Kidney (tissue), 22 donors: ENCODE measurements at places on chromosomes 6 and 20. TPM values are rescaled to one million over a fixed set of nuclear protein-coding genes. Genes with fewer than 3 reads are reported as not detected.

HMGN3 gene
- total RNA-seq: 110 TPM

COL9A1 gene
- total RNA-seq: 0.22 TPM

HLA-DOB gene
- 6.1 TPM for total RNA-seq

EFCAB8 gene
- 0.13 TPM for total RNA-seq

OR2H1 gene
- total RNA-seq: not detected

DNA sequence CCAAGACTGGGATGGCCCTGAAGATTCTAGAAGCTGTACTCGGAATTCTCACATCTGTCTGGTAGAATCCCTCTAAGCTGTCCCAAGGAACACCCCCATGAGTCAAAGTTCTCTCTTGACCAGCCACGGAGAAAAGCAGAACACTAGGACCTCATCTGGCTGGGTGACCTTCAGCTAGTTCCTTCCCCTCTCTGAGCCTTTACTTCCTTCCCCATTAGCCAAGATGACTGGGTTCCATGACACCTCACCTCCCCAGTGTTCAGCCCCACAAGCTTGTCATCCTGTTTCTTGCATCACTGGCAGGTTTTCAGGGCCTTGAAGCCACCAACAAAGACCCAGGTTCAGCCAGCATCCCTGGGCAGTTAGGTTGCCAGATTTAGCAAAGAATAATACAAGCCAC is 47.8 kb downstream of the MAFB start:
- H3K36me3 ChIP-seq: no peaks in the 10 kb centered on the region
- DNase-seq: no peak
- H3K27ac ChIP-seq: no peak overlapping the region
- H3K4me3 ChIP-seq: no peak overlapping the region

GRCh38 chr6:15921243-15921642 is 207.6 kb upstream of the MYLIP start:
- no peak for DNase-seq
- no peaks in the 10 kb centered on the region for H3K36me3 ChIP-seq
- H3K27me3 ChIP-seq: no peaks in the 10 kb centered on the region
- H3K4me3 ChIP-seq: no peak overlapping the region

DNA sequence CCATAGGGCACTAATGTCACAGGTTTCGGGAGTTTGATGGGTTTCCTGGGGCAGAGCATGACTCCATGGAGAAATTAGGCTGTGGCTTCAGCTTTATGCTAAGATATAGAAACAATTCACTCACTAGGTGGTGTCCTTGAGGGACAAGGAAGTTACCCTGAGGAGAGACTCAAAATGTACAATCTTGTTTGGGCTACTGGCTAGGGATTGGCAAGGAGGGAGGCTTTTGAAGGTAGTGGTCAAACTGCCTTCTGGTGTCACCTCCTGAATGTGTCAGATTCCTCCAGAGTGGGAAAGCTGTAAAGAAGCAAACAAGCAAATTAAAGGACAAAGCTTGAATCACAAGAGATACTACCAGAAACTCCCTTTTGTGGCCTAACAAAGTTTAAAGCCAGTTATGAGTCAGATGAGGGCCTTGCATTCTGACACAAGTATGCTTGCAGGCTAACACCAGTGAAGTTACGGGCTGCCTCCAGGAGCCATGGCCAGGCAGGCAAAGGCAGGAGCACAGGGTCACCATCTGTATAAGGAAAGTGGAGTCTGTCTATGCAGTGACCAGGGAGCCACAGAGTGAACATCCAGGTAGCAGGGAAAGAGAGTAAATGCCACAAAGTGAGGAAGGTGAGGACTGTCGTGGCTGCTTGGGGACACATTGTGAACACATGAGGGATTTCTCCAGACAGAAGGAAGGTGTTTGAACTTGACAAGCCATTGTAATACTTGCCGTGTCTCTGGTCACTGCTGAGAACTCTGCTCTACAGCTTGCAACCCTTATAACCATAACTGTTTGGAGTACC is 107.7 kb upstream of the DTNBP1 start:
- H3K36me3 ChIP-seq: no peaks in the 10 kb centered on the region
- no peak overlapping the region for H3K4me3 ChIP-seq
- H3K4me1 ChIP-seq: no peaks in the 10 kb centered on the region
- no peak for DNase-seq
- no peak overlapping the region for H3K27ac ChIP-seq
- no peaks in the 10 kb centered on the region for H3K27me3 ChIP-seq

DNA sequence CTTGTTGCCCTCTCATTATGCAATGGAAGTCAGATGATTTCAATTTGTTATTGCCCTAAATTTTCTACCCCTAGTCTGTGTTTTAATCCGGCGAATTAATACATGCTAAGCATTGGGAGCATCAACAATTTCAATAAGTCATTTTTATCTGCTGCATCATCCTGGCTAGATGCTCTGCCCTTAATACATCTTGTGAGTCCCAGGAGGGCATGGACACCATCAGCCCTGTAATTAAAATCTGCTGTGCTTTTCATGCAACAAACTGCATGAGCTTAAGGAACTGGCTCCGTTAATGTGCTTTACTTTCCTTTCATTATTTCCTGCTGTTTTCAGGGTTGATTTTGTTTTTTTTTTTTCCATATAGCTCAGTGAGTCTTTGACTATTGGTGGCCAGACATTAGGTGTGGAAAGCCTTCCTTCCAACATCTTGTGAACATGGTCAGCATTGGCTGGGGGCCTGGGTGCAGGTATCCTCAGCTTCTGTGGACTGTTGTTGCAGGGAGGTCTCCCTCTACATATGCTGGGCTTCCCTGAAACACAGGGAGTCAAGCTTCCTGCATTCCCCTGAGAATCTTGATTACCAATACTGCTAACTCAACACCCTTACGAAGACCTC is 8.5 kb upstream of the PBOV1 start:
- no peaks in the 10 kb centered on the region for H3K27me3 ChIP-seq
- DNase-seq: no peak
- H3K4me1 ChIP-seq: no peaks in the 10 kb centered on the region
- no peaks in the 10 kb centered on the region for H3K36me3 ChIP-seq

DNA sequence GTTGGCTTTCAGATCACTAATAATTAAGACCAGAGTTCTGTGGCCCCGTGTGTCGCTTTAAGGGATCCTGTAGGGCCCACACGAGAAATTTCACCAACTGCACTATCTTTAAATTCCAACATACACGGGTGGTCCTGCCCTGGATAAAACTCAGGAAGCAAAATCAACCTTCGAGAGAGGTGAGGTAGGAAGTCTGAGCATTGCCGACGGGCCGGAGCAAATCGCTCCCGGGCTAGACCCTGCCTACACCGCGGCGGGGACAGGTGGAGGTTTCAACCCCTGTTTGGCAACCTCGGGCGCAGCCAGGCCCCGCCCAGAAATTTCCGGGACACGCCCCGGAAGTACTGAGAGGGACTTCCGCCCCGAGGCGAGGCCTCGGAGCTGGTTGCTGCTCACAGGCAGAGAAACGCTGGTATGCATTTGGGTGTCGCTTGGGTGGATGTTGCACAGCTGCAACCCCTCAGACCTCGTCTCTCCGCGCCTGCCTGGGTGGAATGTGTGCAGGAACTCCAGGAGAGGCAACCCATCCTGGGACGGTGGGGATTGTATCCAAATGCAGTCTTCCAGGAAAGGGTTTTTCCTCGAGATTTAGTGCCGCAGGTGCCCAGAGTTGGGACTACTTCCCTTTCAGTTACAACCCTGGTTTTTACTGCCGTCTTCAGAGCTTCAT is 19.9 kb downstream of the ZKSCAN8 start:
- peak; percentile 87 for DNase-seq
- H3K4me3 ChIP-seq: peak overlapping the region; percentile 83
- H3K36me3 ChIP-seq: no peaks in the 10 kb centered on the region
- no peaks in the 10 kb centered on the region for H3K27me3 ChIP-seq

- no peak overlapping the region for H3K4me3 ChIP-seq
- peak; percentile 61 for DNase-seq
- H3K27me3 ChIP-seq: no peaks in the 10 kb centered on the region
- H3K4me1 ChIP-seq: no peaks in the 10 kb centered on the region
- no peak overlapping the region for H3K27ac ChIP-seq
Observed at GRCh38 chr20:62287759-62288534, 14.8 kb upstream of the ADRM1 start.

DNA sequence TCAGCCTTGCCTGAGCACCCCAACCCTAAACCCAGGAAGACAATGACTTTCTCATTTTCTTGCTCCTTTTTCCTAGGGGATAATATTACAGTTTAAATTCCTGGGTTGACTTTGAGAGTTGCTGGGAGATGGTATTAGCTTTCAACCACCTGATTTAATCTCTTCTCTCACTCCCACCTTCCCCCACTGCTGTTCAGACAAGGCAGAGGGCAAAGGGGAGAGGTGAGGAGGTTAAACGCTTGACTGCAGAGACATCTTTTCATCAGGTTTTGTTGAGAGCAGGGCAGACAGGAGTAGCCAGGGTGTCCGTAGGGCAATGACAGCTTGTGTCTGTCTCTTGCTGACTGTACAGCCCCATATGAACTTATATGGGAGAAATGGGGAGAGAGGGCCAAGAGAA is 811.2 kb downstream of the MAFB start:
- H3K36me3 ChIP-seq: no peaks in the 10 kb centered on the region
- peaks cover 4% of the 10 kb centered on the region for H3K4me1 ChIP-seq
- H3K27me3 ChIP-seq: no peaks in the 10 kb centered on the region
- DNase-seq: peak; percentile 92
- H3K27ac ChIP-seq: no peak overlapping the region

DNA sequence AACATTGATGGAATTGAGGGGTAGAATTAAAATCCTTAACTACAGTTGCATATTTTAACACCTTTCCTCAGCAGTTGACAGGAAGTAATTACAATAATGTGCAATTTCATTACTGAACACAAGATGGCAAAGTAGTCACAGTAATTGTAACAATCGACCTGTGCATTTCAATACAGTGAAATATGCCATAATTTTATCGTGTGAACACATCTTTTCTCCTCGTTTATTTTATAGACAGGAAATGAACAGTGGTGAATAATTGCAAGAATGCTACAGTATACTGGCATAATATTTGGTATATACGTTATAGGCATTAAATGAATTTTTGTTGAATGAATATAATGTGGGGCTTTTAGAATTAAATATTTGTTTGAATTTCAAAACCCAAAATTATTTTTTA is 25.0 kb downstream of the CYB5R4 start:
- H3K4me1 ChIP-seq: no peaks in the 10 kb centered on the region
- H3K4me3 ChIP-seq: no peak overlapping the region
- H3K36me3 ChIP-seq: no peaks in the 10 kb centered on the region
- H3K27me3 ChIP-seq: no peaks in the 10 kb centered on the region

DNA sequence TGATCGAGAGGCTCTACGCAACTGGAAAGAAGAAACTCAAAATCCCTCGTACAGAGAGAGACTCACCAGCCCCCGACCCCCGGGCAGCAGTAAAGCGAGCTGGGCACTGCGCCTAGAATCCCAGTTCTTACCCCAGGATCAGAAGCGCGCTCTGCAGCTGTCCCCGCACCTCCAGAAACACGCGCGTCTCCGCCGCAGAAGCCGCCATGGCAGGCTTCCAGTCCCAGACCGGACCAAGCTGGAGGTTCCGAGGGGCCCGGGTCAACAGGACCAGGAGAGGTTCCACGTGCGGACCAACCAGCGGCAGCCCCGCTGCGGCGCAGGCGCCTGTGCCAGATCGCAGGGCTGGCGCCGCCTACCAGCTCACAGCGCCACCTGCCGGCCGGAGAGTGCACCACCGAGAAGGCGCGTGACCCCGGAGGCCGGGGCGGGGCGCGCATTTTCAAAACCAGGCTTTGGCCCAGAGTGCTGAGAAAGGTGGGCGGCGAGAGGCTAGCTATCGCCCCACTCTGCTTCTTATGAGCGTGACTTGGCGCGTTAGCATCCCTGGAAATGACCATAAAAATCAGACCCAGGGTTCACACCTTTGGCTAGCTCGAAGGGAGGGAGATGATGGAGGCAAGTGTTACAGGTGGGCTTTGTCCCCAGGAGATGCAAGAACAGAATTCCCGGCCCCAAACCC is at the start of gene UBE3D:
TSS of gene UBE3D (minus strand) at position 331 of the 682 bp plus-strand sequence. CDS start at position 208, 123 bp downstream.
- no peaks in the 10 kb centered on the region for H3K27me3 ChIP-seq
- peaks cover 4% of the 10 kb centered on the region for H3K4me1 ChIP-seq
- peak; percentile 96 for DNase-seq
- peak within 1 kb of the TSS; percentile 56 for H3K27ac ChIP-seq
- peak within 1 kb of the TSS; percentile 76 for H3K4me3 ChIP-seq
